ENCODE measurements at places on chromosomes 7 and 10.

DNA sequence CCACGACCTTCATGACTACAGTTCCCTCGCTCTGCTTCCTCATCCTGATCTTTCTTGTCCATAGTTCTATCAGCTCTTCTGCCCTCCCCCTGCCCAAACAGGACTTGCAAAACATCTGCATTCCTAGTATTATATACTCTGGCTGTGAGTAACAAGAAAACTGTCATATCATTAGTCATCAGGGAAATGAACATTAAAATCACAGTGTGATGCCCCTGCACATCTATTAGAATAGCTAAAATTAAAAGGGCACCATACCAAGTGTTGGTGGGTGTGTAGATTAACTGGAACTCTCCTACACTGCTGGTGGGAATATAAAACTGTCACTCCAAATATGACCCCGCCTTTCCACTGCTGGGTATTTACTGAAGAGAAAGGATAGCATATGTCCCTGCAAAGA is 141.8 kb downstream of the C7orf25 start:
- no peak for DNase-seq

DNA sequence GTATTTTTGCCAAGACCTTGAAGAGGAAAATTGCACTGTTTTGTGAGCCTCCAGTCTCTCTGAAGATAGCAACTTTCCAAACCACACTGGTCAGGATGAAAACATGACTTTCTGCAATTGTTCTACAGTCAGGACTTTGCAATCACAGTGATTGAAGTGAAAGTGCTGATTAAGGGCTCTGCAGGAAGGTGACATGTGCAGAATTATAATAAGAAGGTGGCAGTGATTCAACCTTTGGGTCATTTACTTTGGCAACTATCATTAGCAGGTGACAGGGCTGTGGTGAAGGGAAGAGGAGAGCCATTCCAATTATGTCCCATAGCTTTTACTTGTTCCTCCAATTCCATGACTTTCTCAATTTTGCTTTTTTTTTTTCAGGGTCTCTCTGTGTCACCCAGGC is 350.0 kb upstream of the FZD8 start:
- DNase-seq, result no peak

- DNase-seq, result no peak
Measured at GRCh38 chr7:36035186-36035585, 117.9 kb upstream of the EEPD1 start.

GRCh38 chr7:111771638-111772037 is 209.3 kb upstream of the IMMP2L start:
- DNase-seq, result no peak

GRCh38 chr10:124025660-124026588 is 67.5 kb downstream of the CHST15 start:
- DNase-seq, result peak; percentile 6

DNA sequence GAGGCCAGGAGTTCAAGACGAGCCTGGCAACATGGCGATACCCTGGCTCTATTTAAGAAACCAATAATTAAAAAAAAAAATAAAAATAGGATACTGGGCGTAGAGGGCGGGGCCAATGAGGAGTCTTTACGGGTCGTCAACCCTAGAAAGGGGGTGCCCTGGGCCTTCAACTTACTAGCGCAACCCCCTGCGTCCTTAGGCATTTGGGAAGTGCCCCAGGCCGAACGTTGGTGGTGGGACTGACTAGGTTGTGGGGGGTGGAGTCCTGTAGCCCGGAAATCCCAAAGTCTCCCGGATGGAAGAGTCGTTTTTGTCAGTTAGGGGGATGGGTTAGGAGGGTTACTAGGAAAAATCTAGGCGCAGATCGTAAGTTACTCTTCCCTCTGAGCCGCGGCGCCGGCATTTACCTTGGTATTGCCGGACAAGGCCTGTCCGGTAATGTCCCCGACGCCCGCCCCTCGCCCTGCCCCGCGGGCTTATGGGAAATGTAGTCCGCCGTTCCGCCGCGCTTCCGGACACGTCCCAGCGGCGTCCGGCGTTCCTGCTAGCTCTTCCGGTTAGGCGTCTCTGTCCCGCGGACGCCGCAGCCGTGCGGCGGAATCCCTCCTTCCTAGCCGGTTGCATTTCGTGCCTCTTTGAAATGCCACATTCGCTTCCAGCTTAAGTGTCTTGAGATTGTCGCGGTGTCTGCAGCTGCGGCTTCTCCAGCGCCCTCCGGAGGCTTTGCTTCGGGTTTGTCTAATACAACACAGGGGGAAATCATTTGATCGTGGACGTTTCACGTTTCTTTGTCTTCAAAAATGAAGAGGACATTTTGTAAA is 1.3 kb upstream of the ACBD5 start:
- peak; percentile 93 for DNase-seq

DNA sequence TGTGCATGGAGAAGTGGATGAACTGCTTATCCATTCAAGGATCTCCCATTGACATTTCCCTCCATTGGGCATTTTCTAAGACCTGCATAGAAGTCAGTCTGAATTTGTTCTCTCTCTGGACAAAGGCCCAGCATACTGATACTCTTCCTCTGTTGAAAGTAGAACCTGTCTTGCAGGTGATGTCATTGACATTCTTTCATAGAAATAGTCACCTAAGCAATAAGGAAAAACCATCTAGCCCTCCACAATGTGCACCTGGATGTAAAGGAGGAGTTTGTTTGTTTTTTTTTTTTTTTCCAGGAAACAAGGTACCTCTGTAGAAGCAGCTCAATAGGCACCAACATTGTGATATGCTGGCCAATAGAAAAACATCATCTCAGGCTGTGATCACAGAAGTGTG is 150.4 kb downstream of the DPY19L1 start:
- no peak for DNase-seq

- no peak for DNase-seq
Measured at GRCh38 chr10:944034-944831, 12.7 kb upstream of the LARP4B start.

- no peak for DNase-seq
Measured at GRCh38 chr10:93221521-93221920, 147.8 kb downstream of the CYP26A1 start.

DNA sequence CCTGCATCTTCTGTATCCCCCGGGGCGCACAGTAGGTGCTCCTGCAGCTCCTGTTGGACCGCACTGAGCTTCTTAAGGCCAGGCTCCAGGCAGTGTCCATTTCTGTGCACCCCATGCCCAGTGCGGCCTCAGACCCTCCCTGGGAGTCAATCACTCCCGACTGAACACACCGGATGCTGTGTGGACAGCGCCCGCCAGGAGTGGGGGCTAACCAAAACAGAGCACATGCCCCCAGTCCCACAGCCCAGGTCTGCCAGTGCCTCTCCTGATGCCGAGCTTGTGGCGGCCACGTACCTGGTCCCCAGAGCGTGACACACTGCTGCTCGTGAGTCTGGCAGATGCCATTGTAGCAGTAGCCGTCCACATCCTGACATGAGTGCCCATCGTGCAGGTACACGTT is 168.1 kb downstream of the FANK1 start:
- DNase-seq, result no peak

GRCh38 chr7:88169717-88170320 is 50.0 kb downstream of the SRI start:
- peak; percentile 41 for DNase-seq

DNA sequence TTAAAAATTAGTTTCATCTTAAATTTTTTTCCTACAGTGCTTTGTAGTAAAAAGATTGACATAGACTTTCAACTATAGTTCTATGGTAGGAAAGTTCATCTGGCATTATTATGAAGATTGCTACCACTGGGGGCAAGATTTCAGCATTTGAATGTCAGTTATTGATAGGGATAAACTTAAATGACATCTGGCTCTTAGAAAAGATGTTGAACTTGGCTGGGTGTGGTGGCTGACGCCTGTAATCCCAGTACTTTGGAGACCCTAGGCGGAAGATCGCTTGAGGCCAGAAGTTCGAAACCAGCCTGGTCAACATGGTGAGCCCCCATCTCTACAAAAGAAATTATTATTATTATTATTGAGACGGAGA is 1.4 kb upstream of the TRA2A start:
- no peak for DNase-seq

GRCh38 chr7:107091306-107091705 is 46.8 kb downstream of the PRKAR2B start:
- DNase-seq, result no peak

GRCh38 chr10:29980084-29980483 is 79.3 kb downstream of the JCAD start:
- DNase-seq, result no peak

DNA sequence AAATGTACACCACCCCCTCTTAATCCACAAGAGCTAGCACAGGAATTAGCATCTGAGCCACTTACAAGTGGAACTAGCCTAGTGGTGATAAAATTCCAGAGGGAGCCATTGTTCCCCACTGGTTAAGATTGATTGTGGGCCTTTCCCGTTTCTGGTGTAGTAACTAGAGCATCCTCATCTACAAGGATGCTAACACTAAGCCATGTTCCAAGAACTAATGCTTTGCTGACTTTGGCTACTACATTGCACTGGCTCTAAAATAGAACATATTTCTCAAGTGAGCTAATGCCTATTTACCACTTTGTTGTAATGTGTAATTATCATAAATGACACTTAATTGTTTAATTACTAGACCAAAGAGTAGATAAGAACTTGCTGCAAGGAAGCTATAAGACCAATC is 143.7 kb downstream of the FZD1 start:
- DNase-seq, result no peak

- no peak for DNase-seq
Measured at GRCh38 chr7:99514050-99514449, 9.6 kb downstream of the ZKSCAN5 start.

Data from ACHN (cell line).